GM13977 (cell line): ENCODE measurements at places on chromosomes 2 and 18.

- DNase-seq = no peak
Observed at GRCh38 chr2:31200972-31201371, 16.3 kb downstream of the CAPN14 start.

DNA sequence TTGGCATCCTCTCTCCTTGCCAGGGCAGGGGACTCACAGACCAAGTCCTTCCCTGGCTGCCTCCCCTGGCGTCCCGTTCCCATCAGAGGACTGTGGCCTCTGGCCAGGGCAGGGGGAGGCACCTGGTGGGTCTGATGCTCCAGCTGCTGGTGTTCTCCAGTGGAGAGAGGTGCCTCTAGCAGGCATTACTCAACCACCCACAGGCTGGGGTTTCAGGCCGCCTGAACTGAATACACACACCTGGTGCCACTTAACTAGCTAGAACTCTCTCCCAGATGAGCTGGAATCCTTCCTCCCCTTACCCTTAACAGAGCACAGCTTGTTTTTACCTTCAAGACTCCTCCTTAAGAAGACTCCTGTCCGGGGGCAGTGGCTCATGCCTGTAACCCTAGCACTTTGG is 37.7 kb upstream of the CNGA3 start:
- no peak for DNase-seq

GRCh38 chr18:10950876-10951630 is 198.3 kb downstream of the PIEZO2 start:
- peak; percentile 27 for DNase-seq

GRCh38 chr2:232432598-232433184 is 23.3 kb upstream of the ALPI start:
- no peak for DNase-seq

- DNase-seq = peak; percentile 13
Observed at GRCh38 chr2:67650291-67651133, 253.4 kb downstream of the ETAA1 start.

GRCh38 chr2:179017773-179018357 is 32.1 kb downstream of the CCDC141 start:
- DNase-seq = no peak
